ENCODE measurements at places on chromosomes 12 and 14. TPM values are rescaled to one million over a fixed set of nuclear protein-coding genes. Genes with fewer than 3 reads are reported as not detected.

PZP gene
- 0.07 TPM for polyA plus RNA-seq

NAV3 gene
- polyA plus RNA-seq: 1.2 TPM

BCL2L14 gene
- 36.0 TPM for polyA plus RNA-seq

NANOG gene
- polyA plus RNA-seq: not detected

ADAM21 gene
- polyA plus RNA-seq: 0.09 TPM

SOAT2 gene
- 0.09 TPM for polyA plus RNA-seq

KLHL33 gene
- 0.23 TPM for polyA plus RNA-seq

UBE3B gene
- 15.3 TPM for polyA plus RNA-seq

FAM234B gene
- 0.69 TPM for polyA plus RNA-seq

MLXIP gene
- 15.6 TPM for polyA plus RNA-seq

WNT1 gene
- not detected for polyA plus RNA-seq

SIX1 gene
- polyA plus RNA-seq: not detected

TAS2R13 gene
- not detected for polyA plus RNA-seq

GLI1 gene
- 1.5 TPM for polyA plus RNA-seq

RIMBP2 gene
- polyA plus RNA-seq: under 0.01 TPM

DBX2 gene
- not detected for polyA plus RNA-seq

LRRC10 gene
- 0.01 TPM for polyA plus RNA-seq

TMEM63C gene
- 1.8 TPM for polyA plus RNA-seq

WSCD2 gene
- polyA plus RNA-seq: not detected

TEX52 gene
- polyA plus RNA-seq: not detected

GALNT9 gene
- polyA plus RNA-seq: 0.45 TPM

VWF gene
- polyA plus RNA-seq: 0.60 TPM

ZFYVE26 gene
- polyA plus RNA-seq: 10.5 TPM

MARCHF9 gene
- 5.5 TPM for polyA plus RNA-seq
